ENCODE measurements at places on chromosomes 13 and 19.
A peak's percentile ranks its signal among the peaks of the same experiment; 100 is the strongest.

GRCh38 chr19:3459089-3459881 lies 21.0 kb downstream of the SMIM24 start:
- ATAC-seq: peak; percentile 74

DNA sequence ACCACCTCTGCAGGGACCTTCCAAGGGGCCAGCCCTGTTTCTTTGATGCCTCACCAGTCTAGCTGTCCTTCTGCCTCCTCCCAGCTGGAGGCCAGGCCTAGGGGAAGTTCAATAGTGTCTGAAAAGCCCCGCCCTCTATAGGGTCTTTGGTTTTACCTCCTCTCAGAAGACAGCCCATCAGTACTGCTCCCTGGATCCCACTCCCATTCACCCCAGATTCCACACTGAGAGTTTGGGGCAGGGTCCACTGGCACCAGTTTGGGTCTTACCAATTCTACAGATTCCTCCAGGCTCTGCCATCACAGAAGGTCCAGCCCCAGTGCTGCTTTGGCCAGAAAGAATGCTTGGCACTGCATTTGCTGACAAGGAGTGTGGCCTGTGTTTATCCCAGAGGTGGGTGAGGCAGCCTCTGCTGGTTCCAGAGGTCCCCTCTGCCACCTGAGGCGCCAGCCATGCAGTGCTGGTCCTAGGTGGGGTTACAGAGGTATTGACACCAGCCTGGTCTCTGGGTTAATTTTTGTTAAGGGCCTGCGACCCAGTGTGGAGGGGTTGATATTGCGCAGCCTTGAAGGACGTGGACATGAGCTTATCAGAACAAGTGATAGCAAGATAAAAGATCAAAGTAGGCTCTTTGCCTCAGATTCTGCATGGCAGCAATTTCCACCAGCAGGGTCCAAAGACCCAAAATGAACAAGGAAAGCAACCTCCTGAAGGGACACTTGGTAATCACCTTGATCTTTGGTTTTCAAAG lies 41.4 kb upstream of the IGSF23 start:
- no peak for ATAC-seq

- ATAC-seq: no peak
Observed at GRCh38 chr19:19067276-19068072, 3.7 kb downstream of the SLC25A42 start.

DNA sequence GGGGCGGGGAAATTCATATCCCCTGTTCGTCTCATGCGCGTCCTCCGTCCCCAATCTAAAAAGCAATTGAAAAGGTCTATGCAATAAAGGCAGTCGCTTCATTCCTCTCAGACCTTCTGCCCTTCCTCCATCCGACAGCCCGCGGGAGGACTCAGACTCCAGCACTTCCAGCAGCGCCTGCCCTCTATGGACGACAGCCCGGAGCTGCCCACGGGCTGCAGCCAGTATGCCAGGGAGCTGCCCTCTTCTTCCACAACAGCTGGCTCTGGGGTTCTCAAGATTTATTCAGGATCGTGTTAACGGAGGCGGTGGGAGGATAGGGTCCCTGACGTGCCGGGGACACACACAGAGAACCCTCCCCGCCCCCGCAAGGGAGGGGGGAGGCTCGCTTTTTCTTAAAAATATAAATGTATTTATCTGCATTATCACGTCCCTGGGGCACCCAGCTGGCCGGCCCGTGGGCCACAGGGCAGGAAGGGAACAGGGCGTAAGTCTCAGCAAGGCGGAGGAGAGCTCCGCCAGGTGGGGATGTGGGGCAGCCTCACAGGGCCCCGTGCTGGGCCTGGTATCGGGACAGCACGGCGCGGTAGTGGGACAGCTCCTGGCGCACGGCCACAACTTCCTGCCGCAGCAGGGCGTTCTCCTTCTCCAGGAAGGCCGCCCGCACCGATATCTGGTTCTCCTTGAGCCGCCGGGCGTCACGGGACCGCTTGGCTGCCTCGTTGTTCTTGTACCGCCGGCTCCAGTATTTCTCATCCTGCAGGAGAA lies 6.7 kb downstream of the DBP start:
- ATAC-seq: peak; percentile 9
